ENCODE measurements at places on chromosomes 13 and 19.

DNA sequence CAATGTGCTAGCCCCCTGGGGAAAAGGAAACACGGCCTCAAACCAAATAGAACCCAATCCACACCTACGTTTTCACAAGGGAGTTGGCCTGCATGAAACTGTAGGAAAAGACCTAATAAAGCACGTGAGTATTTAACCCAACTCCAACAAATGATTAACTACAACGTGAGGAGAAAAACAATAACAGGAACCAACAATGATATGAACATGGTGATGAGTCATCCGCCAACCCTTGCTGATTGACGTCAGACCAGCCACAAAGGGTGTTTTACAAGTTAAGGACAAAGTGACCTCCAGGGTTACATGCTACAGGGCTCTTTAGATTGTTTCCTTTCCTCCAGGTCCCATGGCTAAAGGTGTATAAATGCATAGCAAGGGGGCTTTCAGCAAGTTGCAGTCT lies 460.5 kb downstream of the COG6 start:
- peak; percentile 77 for DNase-seq

DNA sequence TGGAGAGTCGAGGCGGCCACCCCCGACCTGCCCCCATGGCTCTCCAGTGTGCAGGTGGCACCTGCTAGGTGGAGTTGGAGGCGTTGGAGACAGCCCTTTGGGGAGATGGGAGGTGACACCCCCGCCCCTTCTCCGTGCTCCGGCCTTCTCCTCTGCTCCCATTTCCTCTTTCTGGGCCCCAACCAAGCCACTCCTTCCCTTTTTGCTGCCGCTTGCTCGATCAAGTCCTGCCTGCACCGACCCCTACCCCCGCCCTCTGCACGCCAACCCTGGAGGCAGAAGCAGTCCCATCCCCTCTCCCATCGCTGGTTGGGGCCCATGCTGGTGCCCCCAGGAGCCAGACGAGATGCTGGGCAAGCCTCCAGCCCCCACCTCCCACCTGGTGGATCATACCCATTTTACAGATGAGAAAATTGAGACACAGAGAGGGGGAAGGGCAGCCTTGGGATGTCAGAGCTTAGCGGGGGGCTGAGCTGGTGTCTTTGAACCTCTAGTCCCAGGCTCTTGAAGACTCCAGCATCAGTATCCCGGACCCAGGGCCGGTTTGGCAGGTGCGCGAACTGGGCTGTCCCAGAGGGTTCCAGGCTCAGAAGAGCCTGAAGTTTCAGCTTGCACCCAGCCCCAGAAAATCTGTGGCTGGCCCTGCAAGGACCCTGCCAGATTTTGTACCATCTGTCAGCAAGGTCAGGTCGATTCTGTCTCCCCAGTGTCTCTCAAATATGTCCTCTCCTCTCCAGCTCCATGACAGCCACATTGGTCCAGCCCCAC lies 10.3 kb downstream of the GNA15 start:
- no peak for DNase-seq

GRCh38 chr19:50549059-50549926 lies 18.9 kb downstream of the LRRC4B start:
- no peak for DNase-seq

DNA sequence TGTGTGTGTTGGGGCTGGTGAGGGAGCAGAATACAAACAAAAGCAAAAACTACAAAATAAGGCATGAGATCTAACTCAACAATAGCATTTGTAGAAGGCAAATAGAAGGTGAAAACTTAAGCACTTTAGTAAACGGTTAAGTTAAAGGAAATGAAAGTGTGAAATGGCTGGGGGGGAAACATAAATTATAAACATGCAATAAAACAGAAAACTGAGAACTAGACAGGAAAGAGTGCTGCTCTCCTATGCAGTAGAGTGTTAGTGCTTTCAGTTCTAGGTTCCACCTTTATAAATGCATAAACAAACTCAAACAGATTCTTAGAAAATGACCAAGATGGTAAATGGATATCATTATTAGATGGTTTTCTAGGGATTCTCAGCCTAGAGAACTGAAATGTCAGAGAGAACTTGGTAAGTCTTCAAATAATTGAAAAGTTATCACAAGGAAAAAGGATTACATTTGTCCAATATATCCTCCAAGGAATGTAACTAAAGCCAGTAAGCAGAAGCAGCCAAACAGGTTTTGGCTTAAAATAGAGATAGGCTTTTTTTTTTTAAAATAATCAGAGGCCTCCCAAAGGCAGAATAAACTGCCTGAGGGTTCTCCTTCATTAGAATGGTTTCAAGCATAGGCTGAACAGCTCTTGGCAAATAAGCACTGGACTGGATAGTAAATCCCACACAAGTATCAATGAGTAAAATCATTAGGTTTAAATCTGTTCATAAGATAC lies 23.3 kb downstream of the RBM26 start:
- DNase-seq: no peak

- no peak for DNase-seq
These were observed 29.9 kb downstream of the TINCR start for GRCh38 chr19:5537870-5538269.

- no peak for DNase-seq
These were observed 531.8 kb downstream of the EFNB2 start for GRCh38 chr13:106003651-106004050.

GRCh38 chr13:51364404-51365008 lies 25.0 kb downstream of the SERPINE3 start:
- no peak for DNase-seq

GRCh38 chr13:27110056-27110746 lies 61.4 kb downstream of the USP12 start:
- DNase-seq: no peak

DNA sequence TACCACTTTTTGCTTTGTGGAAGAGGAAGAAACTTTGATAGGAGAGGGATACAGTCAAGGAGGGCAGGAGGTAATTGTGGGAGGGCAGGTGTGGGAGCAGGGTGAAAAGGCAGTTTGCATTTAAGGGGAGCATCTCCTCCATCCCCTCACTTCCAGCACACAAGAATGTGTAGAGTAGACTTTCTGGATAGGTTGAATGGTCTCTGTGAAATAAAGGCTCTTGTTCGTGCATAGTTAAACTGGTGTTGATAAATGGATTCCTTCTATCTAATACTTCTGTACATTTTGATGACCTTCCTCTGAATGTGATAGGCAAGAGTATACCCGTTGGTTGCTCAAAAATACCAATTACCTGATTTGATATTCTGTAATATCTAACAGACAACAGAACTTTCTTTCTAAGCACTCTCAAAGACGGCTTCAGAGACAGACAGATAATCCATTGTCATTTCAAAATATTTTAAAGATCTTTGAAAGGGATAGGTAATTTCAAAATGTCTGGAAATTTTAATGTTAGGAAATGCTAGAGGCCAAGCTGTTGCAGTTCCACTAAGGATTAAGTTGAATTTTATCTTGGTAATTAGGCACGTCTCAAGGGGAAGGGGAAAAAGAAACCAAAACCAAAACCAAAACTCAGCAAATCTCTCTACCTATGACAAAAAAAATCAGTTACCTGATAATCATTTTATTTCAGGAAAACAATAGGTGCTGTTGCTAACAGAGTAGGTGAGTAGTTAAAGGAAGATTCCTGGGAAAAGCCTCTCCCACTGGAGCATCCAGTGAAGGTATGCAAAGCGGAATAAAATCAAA lies 302.6 kb downstream of the COG6 start:
- no peak for DNase-seq

Data from CD4-positive, alpha-beta T cell (primary cell).